ENCODE measurements at places on chromosomes 2 and 18. TPM values are rescaled to one million over a fixed set of nuclear protein-coding genes. Genes with fewer than 3 reads are reported as not detected.

Gene ZNF236
- 23.7 TPM for total RNA-seq

Gene CPO
- total RNA-seq: not detected

Gene DGUOK
- 62.9 TPM for total RNA-seq

Gene ITPRIPL1
- total RNA-seq: 40.4 TPM

Gene MAPK4
- not detected for total RNA-seq

Gene SLC9A4
- total RNA-seq: 0.20 TPM

Gene THUMPD2
- total RNA-seq: 15.9 TPM

Gene CHST10
- total RNA-seq: 4.2 TPM

Gene PLEKHH2
- 0.10 TPM for total RNA-seq

Gene PSMA8
- 0.27 TPM for total RNA-seq

Gene QPCT
- total RNA-seq: 0.54 TPM

Gene CACNB4
- total RNA-seq: 0.80 TPM

Gene LIMS1
- total RNA-seq: 82.2 TPM

All from T-helper 1 cell treated with Interleukin-12 subunit alpha and Interleukin-12 subunit beta and Interleukin-4 antibody, amounts not matched to agents 30 ng/mL and 1 ng/mL, for 36 hours (primary cell).